ENCODE measurements at places on chromosomes 2 and 18. TPM values are rescaled to one million over a fixed set of nuclear protein-coding genes. Genes with fewer than 3 reads are reported as not detected.

DNA sequence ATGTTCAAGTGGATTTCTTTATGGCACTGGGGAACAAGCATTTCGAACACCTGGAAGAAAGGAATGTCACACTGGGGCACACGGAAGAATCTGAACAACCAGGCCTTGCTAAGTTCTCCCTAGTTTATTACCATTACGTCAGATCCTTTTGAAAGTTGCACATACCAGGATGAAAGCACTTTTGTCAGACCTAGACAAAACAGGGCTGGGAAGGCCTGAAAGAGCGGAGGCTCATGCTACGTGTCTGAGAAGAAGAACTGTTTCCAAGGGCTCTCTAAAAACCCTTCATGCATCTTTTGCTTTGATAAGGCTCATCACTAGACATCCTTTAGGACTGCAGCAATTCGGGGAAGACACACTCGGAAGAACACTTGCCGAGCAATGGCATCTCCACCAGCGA, 15.4 kb upstream of the SLC25A52 start:
- DNase-seq = no peak

GRCh38 chr2:107001964-107002696, 116.2 kb upstream of the ST6GAL2 start:
- no peak for DNase-seq

DNA sequence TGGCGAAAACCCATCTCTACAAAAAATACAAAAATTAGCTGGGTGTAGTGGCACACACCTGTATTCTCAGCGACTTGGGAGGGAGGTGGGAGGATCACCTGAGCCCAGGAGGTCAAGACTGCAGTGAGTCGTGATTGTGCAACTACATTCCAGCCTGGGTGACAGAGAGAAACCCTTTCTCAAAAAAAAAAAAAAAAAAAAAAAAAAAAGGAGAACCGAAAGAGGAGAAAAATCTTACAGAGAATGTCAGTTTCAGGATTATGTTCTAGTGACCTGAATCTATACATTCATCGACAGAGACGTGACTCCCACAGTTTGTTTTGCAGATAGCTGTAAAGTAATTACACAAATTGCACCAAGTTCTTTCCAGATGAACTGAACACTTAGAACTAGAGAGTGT, 187.8 kb downstream of the FTCDNL1 start:
- no peak for DNase-seq

Gene CLEC4F
- 0.29 TPM for total RNA-seq

Gene TMEM198
- 3.0 TPM for total RNA-seq

GRCh38 chr18:42030586-42031182, 75.7 kb downstream of the PIK3C3 start:
- no peak for DNase-seq

- DNase-seq = no peak
These were observed 42.8 kb upstream of the SMAD7 start for GRCh38 chr18:48993586-48993985.

- peak; percentile 81 for DNase-seq
These were observed 70.1 kb upstream of the STPG4 start for GRCh38 chr2:47225061-47225783.

Gene MYOM1
- total RNA-seq = 42.1 TPM

- no peak for DNase-seq
These were observed 285.6 kb downstream of the GULP1 start for GRCh38 chr2:188577231-188577630.

Gene PLA2R1
- 13.9 TPM for total RNA-seq

DNA sequence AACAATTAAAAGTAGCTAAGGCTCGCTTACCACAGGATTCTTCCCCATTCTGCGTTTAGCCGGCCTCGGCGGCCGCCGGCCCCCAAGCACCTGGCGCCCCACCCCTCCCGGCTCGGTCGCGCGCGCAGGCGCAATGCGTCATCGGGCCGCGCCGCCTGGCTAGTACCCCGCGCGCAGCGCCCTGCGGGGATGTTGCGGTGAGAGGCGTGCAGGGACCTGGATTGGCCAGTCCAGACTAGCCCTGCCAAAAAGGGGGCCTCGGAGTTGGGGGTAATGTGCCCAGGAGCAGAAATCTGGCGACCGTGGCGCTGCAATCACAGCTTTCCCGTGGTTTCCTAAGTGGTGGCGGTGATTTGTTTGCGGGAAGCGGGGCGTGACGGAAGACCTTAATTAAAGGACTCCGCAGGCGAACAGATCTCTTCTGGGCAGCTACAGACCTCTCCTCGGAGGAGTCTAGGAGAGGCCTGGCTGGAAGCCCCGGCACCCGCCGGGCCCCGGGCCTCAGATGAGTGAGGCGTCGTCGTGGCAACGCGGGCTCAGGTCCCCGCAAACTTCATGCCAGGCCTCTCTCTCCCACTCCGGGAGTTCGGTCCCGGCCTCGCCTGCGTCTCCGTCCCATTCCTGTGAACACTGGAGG, 606 bp downstream of the TMEM237 start:
- peak; percentile 95 for DNase-seq

- no peak for DNase-seq
These were observed 111.4 kb downstream of the THADA start for GRCh38 chr2:43484323-43484930.

Gene POU3F3
- total RNA-seq = not detected

GRCh38 chr2:184413671-184414229, 184.6 kb upstream of the ZNF804A start:
- no peak for DNase-seq

DNA sequence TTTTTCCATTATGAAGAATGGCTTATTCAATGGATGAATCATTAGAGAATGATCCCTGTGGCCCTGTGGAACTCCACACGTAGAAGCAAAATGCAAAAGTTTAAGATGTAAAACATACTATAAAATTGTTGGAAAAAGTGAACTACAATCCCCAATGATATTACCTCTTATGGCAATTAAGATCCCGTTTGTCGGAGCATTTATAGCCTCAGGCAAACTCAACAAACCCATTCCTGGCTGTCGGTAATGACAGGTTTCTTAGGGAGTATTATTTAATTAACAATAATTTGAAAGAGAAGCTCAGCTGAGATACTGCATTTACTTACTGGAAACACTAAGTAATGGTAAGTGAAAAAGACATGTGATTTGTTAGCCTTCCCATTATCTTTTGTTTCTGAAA, 138.3 kb downstream of the CDH20 start:
- no peak for DNase-seq

DNA sequence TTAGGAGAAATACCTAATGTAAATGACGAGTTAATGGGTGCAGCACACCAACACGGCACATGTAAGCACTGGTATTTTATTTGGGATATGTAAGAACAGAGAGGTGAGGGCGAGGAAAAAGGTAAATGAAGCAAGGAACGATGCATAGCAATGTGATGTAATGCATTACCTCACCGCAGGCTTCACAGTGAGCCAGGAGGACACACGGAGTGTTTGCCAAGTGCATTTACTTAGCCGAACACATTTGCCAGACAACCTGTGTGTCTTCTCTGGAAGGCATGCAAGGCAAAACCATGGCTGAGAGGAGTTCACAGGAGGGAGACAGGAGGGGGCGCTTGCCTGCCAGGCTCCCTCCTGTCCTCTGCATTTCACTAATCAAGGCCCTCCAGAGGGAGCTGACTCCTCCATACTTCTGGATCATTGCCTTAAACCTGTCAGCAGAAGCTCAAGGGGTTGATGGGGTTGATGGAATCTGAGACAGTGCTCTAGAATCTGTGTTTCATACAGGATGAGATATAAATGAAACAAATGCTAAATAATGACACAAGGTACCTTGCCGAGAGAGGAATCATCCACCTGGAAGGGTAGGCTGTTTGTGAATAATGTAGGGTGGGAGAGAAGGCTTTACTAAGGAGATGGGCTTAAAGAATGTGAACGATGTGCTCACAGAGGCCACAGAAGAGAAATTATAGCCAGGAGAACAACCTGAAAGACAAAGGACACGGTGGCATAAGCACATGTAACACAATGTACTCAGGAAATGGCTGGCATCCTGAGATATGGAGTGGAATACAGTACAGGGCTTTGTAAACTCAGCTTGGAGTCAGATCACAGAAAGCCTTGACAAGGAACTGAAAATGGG, 9.1 kb upstream of the TPRKB start:
- no peak for DNase-seq

DNA sequence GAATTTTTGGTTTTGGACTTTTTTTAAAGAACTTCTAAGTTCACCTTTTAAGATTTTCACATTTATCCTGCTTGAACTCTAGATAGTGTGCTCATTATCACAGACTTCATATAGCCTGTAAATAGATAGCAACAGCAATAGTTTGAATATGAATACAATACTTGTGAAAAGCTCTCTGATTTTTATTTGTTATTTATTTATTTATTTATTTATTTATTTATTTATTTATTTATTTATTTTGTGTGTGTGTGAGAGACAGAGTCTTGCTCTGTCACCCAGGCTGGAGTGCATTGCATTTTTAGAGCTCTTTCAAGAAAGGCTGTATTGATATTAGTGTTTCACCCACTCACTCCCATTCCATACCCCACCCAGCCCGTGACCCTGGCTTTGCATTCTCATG, 153.6 kb downstream of the CNTNAP5 start:
- DNase-seq = no peak

GRCh38 chr18:26327062-26327461, 100.8 kb downstream of the TAF4B start:
- no peak for DNase-seq

- DNase-seq = peak; percentile 81
These were observed 15.0 kb upstream of the KCNG2 start for GRCh38 chr18:79782566-79783308.

Gene SERPINB7
- total RNA-seq = not detected

- DNase-seq = no peak
These were observed 208.1 kb downstream of the CLIP4 start for GRCh38 chr2:29323301-29323700.

DNA sequence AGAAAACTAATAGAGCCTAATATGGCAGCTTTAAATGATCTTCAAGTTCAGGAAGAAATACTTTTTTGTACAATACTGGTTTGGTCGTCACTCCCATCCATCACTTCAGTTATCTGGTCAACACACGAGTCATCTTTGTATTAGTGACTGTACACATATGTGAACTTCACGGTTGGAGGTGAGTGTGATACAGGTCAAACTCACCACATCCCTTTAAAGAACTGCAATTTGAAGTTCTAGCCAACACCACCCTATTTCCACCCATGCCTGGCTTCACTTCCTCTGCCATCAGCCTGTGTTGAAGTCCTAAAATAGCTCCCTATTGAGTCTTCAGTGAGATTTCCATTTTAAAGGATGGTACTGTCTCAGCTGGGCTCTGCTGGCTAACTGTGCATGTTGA, 361.9 kb downstream of the TXNL1 start:
- no peak for DNase-seq

GRCh38 chr2:194550702-194551101, 1106.3 kb upstream of the SLC39A10 start:
- no peak for DNase-seq

- DNase-seq = no peak
These were observed 53.3 kb downstream of the TRAPPC12 start for GRCh38 chr2:3432693-3433338.

DNA sequence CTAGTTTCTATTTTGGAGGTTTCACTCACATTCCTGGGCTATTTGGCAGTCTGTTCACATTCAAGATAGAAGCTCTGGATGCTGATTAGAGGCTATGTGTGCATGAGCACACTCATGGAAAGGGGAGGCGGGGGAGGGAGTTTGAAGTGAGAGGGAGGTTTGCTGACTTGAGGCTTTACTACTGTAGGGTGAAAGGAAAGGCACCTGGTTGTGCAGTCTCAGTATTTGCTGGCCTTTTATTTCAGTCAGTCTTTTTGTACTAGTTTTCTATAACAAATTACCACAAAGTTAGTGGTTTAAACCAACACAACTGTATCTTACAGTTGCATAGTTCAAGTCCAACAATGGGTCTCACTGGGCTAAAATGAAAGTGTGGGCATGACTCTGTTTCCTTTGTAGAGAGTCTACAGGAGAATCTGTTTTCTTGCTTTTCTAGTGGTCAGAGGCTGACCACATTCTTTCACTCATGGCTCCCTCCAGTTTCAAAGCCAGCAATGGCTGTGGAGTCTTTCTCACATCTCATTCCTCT, 47.7 kb upstream of the NR4A2 start:
- DNase-seq = no peak

GRCh38 chr2:144822966-144823365, 303.0 kb upstream of the ZEB2 start:
- DNase-seq = no peak

Gene ADD2
- total RNA-seq = 3.0 TPM

GRCh38 chr2:38037757-38038621, 38.0 kb downstream of the CYP1B1 start:
- no peak for DNase-seq

DNA sequence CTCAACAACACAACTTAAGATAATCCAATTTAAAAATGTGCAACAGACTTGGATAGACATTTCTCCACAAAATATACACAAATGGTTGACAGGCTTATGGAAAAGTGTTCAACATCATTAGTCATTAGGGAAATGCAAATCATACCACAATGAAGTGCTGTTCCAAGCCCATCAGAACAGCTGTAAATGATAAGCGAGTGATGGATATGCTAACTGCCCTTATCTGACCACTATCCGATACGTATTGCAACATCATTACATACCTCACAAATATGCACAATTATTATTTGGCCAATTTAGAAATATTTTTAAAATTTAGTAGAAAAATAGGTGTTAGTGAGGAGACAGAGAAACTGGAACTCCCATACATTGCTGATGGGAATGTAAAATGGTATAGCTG, 62.2 kb downstream of the PPP4R1 start:
- DNase-seq = no peak

Gene LCLAT1
- total RNA-seq = 43.3 TPM

GRCh38 chr2:25044990-25045389, 3.1 kb downstream of the EFR3B start:
- DNase-seq = no peak

DNA sequence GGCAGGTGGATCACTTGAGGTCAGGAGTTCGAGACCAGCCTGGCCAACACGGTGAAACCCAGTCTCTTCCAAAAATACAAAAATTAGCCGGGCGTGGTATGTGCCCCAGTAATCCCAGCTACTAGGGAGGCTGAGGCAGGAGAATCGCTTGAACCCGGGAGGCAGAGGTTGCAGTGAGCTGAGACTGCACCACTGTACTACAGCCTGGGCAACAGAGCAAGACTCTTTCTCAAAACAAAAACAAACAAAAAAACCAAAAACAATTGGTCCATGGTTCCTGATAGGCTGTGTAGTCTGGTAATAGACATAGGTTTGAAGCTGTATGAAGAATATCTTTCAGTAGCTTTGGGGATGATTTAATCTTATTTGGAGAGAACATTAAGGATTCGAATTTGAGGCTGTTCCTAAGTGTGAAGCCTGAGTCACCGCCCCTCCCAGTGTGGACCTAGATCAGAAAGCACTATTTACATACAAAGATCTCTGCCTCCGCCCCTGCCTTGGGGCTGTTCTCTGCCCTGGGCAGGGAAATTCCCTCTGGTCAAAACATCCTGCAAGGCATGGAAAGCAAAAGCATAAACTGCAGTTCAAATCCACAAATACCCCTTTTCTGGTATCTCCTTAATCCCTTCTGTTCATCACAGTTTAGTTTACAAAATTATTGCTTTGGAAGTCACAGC, 52.8 kb upstream of the PMAIP1 start:
- DNase-seq = no peak

- peak; percentile 93 for DNase-seq
These were observed 1.5 kb downstream of the KDM3A start for GRCh38 chr2:86442642-86443005.

Gene IGFBP5
- total RNA-seq = 466 TPM

Gene PDIA6
- total RNA-seq = 144 TPM

Gene UPP2
- total RNA-seq = not detected

Gene IL1RL1
- 16.2 TPM for total RNA-seq

Measured in posterior vena cava (tissue), 2 donors.